Left forelimb (tissue), 1 donor: ENCODE measurements at places on chromosomes 12 and 14.

DNA sequence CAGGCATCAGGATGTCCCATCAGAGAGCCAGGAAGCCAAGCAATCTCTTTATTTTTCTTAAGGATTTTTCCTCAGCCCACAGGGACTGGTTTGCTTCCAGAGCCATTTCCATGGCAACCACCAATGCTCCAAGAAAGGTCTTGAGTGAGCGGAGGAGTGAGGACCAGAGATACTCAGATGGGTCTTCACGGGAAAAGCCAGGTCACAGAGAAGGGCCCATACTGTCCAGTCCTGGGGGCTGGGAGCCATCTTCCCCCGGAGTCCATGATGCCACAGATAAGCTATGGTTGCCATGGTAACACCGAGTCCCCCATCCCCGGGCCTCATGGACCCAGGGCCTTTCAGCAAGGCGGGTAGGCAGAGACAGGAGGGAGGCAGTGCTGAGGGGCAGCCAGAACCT, 28.6 kb downstream of the CMKLR1 start:
- no peak for DNase-seq

DNA sequence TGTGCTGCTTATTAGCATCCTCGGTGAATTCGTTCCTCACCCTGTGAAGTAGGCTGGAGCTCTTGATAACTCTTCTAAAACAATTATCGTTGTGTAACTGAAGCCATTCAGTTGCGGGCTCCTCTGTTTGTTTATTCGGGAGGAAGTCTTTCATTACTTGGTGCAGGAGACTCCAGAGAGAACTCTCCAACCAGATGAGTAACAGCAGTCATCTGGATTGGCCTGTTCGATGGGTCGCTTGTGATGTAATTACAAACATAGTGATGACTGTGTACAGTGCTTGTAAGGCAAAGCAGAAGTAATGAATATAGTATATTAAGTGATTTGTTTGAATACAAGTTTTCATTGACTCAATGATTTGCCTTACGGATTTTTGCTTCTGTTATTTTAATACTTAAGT, 10.9 kb downstream of the ATP6V0A2 start:
- no peak for DNase-seq

DNA sequence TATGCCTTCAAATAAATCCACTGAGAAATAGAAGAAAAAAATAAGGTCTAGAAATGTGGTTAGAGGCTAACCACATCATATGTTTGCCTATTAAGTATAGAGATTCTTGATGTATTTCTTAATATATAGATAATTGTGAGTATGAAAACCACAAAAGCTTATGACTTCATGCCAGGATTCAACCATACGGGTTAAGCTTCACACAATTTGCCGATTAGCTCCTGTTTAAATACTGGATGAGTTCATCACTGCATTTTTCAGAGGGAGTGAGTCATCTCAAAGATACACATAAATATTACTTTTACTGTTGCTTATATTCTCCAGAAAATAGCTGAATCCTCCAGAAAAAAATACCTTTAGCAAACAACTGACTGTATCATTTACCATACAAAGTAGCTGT, 79.6 kb downstream of the RPL10L start:
- no peak for DNase-seq

GRCh38 chr12:20696181-20696905, 1.2 kb downstream of the SLCO1C1 start:
- no peak for DNase-seq

DNA sequence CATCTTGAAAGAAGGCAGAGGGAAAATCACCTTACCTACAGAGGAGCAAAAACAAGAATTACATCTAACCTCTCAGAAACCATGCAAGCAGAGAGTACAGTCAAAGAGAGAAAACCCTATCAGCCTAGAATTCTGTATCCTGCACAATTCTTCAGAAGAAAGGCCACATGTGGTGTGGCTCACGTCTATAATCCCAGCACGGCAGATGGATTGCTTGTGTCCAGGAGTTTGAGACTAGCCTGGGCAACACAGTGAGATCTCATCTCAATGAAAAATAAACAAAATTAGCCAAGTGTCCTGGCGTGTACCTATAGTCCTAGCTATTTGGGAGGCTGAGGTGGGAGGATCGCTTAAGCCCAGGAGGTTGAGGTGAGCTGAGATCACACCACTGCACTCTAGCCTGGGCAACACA, 48.2 kb downstream of the ATF7 start:
- no peak for DNase-seq

GRCh38 chr12:5432011-5432400, at the start of gene NTF3:
Gene NTF3 (plus strand): TSS chr12:5432108. CDS start chr12:5432325, 217 bp downstream.
- DNase-seq, result no peak

DNA sequence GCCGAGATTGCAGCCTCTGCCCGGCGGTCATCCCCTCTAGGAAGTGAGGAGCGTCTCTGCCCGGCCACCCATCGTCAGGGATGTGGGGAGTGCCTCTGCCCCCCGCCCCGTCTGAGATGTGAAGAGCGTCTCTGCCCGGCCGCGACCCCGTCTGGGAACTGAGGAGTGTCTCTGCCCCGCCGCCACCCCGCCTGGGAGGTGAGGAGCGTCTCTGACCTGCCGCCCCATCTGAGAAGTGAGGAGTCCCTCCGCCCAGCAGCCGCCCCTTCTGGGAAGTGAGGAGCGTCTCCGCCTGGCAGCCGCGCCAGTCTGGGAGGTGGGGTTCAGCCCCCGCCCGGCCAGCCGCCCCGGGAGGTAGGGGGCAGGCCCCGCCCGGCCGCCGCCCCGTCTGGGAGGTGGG, 544.0 kb downstream of the CCER1 start:
- DNase-seq, result no peak

DNA sequence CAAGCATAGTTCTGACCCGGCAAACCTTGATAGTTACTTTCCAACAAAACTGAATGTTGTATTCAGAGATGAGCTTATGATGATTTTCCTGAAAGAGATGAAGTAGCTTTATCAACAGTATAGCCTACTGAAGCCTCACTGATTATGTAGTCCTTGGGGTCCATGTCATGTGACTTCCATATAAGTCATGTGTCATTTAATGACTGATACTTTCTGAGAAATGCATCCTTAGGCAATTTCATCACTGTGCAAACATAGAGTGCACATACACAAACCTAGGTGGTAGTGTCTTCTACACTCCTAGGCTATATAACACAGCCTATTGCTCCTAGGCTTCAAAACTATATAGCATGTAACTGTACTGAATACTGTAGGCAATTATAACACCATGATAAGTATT, 28.5 kb upstream of the TUBA1C start:
- DNase-seq, result no peak

- no peak for DNase-seq
These were observed 6.6 kb downstream of the RAPGEF3 start for GRCh38 chr12:47752121-47752520.

DNA sequence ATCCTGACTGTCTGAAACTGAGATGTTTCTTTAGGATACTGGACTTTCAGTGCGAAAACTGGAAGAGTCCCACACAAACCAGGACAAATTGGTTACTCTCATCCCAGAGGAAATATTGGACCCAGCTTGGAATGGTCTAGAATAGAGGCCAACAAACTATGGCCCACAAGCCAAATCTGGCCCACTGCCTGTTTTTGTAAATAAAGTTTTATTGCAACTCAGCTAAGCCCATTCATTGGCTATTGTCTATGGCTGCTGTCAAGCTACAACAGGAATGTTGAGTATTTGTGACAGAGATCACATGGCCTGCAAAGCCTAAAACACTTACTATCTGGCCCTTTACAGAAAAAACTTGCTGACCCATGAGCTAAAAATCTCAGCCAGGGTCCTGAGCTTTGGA, 6.5 kb downstream of the WSCD2 start:
- no peak for DNase-seq

DNA sequence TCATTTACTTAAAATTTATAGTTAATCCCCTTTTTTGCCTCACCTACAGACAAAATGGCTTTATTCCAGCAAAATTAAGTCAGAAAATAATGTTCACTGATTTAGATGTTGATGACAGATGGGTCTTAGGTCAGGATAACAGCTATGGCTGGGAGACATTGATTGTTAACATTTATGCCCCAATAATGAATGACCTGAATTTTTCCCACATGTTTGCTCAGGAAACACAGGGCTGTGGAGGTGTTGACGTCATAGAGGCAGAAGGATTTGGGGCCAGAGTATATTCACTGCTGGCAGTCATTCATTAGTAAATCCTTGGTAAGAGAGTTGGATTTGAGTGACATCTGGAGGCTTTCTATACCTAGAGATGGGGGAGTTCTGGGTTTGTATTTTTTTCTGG, 121.3 kb downstream of the PDE3A start:
- no peak for DNase-seq

- no peak for DNase-seq
These were observed 1.2 kb downstream of the UNC119B start for GRCh38 chr12:120711411-120711810.

DNA sequence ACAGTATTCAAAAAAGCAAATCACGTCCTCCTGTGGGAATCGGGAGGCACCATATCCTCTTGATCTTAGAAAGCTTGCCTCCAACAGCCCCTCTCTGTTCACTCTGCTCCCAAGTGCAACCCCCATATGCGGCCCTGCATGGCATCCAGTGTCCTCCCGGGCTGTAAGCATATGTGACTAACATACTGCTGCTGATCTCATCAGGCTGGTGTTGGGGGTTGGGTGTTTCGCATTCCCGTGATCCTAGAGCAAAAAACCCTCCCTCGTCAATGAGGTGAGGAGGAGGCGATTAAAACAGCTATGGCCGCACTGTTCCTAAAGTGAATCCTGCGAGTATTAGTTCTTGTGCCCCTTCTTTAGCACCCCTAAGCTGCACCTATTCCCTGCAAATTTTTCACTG, 28.1 kb upstream of the PPM1A start:
- DNase-seq, result no peak

DNA sequence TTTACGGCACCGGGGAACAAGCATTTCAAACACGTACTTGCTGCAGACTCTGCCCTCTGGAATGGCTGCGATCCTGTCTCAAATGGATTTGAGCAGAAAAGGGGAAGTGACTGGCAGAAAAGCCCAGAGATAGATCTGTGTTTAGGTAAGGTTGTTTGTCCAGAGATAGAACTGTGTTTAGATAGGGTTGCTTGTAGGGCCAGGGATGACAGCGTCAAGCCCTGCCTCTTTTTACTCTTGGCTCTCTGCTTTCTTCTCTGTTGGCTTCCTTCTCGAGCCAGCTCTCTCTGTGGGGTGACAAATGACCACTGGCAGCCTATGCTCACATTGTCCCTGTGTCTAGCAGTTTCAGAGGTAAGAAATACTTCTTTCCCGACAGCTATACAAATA, 11.4 kb downstream of the DGLUCY start:
- DNase-seq, result no peak

- DNase-seq, result no peak
These were observed 558.9 kb upstream of the LRFN5 start for GRCh38 chr14:41047763-41048162.

- DNase-seq, result no peak
These were observed 349.7 kb downstream of the NRXN3 start for GRCh38 chr14:78519863-78520262.

GRCh38 chr14:54503486-54503885, 6.2 kb upstream of the CGRRF1 start:
- no peak for DNase-seq

- DNase-seq, result no peak
These were observed 19.1 kb upstream of the FOS start for GRCh38 chr14:75259510-75259855.

DNA sequence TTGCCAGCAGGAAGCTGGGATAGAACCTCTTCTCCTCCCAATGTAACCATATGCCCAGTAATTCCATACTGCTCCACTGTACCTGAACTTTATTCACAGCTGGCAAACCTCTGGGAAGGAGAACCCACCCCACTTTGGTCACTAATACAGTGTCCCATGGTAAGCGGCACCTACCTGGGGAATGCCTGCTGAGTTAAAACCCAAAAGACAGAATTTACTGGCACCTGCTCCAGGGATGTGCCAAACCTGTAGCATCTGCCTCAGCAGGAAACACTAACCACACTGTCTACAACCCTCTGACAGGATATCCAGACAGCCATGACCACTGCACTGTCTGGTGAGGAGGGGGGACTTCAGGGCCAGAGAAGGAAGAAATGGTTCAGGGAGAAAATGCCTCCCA, 26.6 kb downstream of the DDX24 start:
- DNase-seq, result peak; percentile 37

DNA sequence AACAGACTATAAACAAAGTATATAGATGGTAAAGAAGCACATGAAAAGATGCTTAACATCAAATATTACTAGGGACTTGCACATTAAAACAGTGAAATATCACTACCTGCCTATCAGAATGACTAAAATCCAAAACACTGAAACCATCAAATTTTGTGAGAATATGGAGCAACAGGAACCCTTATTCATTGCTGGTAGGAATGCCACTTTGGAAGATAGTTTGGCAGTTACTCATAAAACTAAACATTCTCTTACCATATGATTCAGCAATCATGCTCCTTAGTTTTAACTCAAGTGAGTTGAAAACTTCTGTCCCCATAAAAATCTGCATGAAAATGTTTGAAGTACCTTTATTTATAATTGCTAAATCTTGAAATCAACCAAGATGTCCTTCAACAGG, 297.6 kb downstream of the DAD1 start:
- no peak for DNase-seq

- no peak for DNase-seq
These were observed 152.7 kb upstream of the KITLG start for GRCh38 chr12:88733008-88733407.

DNA sequence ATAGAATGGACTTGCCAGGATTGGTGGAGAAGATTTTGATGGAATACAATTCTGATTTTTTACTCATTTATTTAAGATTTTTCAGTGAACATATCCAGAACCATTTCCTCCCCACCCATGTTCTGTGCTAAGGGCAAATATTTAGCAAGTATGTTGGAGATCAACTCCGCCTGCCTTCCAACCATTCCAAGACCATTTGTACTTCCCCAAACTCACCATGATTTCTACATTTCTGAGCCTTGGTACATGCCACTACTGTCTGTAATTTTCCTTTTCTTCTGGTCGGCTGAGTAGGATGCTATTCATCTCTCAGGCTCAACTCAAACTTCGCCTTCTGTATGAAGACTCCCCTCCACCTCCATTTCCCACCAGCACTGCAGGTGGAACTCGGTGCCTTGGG, 150.6 kb downstream of the NTF3 start:
- no peak for DNase-seq

- DNase-seq, result no peak
These were observed 106.0 kb downstream of the HMGA2 start for GRCh38 chr12:65930114-65930828.

DNA sequence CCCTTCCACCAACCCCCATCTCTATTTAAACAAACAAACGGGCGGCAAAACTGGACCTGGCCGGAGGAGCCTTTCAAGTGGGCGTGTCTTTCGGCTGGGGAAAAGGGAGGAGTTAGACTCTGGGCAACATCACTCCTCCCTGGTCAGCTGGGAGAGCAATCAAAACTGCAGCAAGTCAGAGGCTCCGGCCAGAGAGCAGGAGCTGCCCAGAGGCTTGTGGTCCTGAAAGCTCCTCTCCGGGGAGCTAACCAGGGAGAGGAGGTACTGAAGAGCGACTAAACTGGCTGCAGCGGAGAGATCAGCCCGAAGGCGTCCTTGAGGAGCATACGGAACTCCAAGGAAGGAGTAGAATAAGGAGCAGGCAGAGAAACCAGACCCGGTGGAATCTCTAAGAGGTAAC, at the start of gene NEUROD4:
NEUROD4 (plus strand) TSS at position 191 of the 400 bp plus-strand sequence. CDS start 6,466 bp downstream, outside the sequence.
- DNase-seq, result peak; percentile 75

GRCh38 chr12:57797933-57798332, 15.3 kb downstream of the TSFM start:
- DNase-seq, result no peak

GRCh38 chr14:60064491-60065072, 27.1 kb upstream of the PCNX4 start:
- DNase-seq, result no peak
